GM12891 (cell line): ENCODE measurements at places on chromosomes 16 and 17.

DNA sequence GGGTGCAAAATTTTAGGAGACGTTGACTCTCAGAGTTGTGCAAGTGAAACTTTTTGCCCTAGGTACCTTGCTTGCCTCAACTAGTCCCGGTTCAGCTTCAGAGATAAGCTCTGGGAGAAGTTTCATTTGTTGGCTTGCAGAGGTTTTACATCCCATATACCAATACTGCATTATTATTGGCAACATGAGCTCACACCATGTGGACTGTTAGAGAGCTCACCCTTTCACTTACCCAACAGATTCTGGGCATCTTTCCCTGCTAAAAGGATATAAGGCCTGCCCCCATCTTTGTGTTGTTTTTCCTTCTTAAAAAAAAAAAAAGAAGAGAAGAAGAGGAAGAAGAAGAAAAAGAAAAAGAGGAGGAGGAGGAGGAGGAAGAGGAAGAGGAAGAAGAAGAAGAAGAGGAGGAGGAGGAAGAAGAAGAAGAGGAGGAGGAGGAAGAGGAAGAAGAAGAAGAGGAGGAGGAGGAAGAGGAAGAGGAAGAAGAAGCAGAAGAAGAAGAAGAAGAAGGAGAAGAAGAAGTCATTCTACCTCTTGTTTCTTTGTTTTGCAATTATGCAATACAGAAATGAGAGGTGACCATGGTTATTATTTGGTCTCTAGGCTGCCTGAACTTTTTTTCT, 292.6 kb upstream of the IRX3 start:
- DNase-seq = no peak

DNA sequence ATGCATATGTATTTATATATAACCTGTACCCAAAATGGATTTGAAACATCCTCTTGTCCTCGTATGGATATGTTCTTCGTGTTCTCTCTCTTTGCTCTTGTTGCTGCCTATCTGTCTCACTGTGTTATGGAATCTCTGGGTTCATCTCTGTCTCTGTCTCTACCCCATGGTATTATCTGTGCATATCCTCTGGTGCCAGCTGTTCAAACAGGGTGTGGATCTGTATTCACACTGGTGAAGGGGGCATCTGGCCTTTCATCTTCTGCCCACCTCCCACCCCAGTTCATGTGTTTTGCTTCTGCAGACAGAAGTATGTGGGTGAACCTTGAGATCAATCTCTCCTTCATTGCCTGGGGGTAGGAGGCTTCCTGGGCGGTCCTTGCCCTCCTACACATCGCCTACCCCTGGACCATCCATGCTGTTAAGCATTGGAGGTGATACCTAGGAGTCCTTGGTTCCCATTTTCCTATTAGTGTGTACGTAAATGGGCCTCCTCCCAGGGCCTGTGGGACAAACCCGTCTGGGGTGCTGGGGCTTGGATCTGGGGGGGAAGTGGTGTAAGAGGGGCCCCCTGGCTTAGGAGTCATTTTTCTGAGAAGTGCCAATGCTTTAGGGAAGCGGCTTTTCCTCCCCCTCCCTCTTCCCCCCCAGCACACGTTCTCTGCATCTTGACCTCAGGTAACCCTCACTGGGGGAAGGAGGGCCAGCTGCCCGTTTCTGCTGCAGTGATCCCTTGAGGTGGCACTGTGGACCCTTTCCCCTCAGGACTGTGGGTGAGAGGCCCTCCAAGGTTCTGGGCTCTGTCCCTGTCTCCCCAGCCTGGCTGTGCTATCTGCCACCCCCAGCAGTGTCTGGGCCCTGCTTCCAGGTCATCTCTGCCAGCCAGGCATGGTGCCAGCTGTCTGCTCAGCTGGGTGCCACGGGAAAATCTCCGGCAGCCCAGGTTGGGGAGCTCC, 21.1 kb downstream of the RARA start:
- no peak for DNase-seq

- DNase-seq = no peak
Measured at GRCh38 chr17:45841186-45841585, 3.5 kb upstream of the SPPL2C start.

DNA sequence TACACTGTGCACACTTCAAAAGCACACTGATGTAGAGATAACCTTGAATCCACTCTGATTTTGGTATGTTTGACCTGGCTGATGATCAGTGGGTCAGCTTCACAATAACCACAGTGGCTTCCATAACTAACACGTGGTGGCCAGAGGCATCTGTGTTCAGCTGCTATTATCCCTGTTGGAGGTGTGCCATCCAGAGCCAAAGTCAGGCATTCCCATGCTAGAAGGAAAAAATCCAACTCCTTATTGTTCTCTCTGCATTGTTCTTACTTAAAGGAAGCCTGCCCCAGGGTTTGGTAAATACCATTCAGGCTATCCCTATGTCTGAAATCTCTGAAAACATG, 127.3 kb upstream of the MON1B start:
- DNase-seq = no peak

DNA sequence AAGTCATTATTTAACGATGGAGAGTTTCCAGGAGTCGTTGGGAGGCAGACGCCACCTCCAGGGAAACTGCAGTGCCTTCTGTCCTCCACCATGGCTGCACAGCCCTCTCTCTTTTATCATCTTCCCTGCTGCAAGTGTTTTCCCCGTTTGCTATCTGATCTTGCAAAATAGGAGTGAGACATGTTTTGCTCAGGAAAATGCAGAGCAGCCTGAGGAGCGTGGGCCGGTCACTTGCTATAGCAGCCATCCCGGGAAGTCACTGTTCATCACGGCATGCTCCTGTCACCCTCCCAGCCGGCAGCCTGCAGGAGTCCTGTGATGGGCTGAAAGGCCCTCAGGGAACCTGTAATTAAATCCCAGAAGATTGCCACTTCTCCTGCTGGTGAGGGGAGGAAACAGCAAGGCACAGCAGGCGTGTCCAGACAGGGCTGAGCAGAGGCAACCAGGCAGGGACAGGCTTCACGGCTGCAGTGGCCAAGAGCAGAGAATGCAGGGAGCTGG, 143.1 kb downstream of the GSG1L start:
- DNase-seq = no peak

DNA sequence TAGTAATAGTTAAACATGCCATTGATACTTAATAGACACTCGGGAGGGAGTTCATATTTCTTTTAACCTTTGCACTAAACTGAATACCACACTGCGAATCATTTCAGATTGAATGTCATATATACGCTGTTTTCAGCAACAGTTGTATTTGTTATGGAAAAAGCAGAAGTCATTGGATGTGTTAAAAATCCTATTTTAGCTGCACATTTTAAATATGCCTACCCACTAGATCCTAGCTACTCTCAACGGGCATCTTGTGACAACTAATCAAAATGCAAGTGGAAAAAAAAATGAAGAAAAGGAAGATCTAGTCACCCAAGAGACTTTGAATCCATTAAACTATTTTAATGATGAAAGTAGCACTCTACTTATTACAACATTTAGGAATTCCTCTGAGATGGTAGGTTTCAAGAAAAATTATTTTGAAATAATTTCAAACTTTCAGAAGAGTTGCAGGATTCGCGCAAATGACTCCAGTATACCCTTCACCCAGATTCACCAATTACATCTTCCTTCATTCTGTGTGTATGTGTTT, 51.4 kb upstream of the MNT start:
- no peak for DNase-seq
